ENCODE measurements at places on chromosomes 12 and 14.

DNA sequence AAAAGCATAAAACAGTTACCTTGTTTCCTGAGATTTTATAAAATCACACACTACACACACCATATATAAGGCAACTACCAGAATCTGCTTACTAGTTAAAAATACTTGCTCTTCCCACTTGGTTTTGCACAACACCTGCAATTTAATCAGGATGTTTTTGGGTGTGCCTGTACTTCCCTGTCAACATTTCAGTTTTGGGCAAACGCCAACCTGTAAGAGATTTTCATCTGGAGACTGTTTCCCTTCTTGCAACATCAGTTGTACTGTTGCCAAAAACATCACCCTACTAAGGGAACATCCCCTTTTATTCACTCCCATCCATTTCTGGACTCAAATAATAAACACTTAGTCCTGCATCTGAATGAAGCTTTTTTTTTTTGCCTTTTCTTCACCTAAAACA, 172.3 kb downstream of the DUSP6 start:
- peak; percentile 85 for DNase-seq

- no peak for DNase-seq
Observed at GRCh38 chr14:31261859-31262731, 54.5 kb upstream of the HECTD1 start.

- DNase-seq = peak; percentile 78
Observed at GRCh38 chr12:95412482-95413311, 61.3 kb upstream of the METAP2 start.

- DNase-seq = no peak
Observed at GRCh38 chr14:93343266-93343665, 3.7 kb upstream of the COX8C start.

DNA sequence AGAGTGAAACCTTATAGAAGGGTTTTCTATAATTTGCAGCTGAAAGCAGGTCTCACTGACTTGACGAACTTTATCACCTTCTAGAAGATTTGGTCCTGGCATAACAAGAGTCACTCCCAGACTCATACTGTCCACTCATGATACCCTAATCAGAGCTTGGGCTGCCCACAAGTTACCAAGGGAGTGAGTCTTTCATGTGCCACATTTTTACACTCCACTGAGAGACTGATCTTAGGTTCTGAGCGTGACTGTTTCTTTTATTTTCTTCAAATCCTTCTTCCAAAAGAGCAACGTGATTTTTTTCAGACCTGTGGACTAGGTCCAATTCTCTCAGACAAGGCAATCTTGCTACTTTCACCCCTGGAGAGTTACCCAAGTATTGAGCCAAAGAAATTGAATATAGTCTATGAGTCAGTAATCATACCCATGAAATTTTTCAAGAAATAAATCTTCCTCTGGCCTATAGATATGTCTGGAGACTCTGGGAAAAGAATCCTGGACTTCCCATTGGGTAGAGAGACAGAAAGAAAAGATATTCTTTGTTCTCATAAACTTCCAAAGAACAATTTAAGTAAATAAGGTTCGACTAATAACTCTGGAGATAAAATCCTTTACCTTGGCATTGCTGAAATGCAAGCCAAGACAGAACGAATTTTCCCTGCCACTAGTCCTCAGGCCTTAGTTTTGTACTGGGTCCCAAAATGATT, 26.9 kb downstream of the SIX1 start:
- DNase-seq = no peak

Data from NCI-H226 (cell line).